NCI-H187 (cell line): ENCODE measurements at places on chromosomes 2 and 18.

DNA sequence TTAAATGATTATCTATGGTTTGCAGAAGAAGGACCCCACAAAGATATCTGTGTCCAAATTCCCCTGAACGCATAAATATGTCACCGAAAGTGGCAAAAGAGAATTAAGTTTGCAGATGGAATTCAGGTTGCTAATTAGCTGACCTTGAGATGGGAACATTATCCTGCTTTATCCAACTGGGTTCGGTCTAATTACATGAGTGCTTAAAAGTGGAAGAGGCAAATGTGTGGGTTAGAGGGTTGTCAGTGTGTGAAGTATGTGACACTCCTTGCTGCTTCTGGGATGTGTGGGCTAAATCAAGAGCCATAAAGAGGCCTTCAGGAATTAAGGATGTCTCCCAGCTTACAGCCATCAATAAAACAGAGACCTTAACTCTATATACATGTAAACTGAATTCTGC lies 53.5 kb downstream of the CDH19 start:
- no peak for DNase-seq

GRCh38 chr2:53765767-53766166 lies 1.8 kb upstream of the CHAC2 start:
- DNase-seq: no peak

- no peak for DNase-seq
These were observed 117.2 kb upstream of the CDH20 start for GRCh38 chr18:61216051-61216450.

DNA sequence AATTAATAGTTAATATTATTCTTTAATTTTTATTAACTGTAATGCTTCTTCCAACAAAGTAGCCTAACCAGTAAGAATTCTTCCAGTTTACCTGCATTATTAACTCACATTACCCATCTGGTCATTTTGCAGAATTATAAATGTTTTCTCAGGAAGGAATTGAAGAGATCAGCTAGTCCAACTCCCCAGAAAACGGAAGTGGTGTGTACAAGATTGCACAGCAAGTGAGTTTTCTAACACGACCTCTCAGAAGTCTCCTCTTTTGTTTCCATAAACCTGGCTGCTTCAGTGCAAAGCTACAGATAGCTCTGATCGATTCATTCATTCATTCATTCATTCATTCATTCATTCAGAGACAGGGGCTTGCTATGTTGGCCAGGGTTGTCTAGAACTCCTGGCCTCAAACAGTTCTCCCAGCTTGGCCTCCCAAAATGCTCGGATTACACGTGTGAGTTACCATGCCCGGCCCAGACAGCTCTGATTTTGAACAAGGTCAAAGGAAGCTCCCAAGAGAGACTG lies 128.8 kb upstream of the REV1 start:
- DNase-seq: no peak

DNA sequence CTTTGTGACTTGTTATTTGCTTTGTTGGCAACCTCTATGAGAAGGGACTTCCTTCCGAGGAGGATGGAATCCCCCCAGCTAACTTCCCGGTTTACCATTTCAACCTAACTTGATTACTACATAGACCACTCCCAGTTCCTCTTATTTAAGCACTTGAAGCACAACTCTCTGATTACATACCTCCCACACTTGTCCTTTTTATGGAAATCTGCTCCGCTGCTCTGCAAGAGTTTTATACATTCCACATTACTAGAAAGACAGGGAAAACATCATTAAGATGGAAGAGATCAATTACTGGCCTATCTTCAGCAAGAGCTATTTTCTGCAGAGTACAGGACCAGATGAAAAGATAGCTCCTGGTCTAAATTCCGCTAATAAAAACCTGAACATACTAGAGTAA lies 160.0 kb upstream of the PGAP1 start:
- DNase-seq: no peak

DNA sequence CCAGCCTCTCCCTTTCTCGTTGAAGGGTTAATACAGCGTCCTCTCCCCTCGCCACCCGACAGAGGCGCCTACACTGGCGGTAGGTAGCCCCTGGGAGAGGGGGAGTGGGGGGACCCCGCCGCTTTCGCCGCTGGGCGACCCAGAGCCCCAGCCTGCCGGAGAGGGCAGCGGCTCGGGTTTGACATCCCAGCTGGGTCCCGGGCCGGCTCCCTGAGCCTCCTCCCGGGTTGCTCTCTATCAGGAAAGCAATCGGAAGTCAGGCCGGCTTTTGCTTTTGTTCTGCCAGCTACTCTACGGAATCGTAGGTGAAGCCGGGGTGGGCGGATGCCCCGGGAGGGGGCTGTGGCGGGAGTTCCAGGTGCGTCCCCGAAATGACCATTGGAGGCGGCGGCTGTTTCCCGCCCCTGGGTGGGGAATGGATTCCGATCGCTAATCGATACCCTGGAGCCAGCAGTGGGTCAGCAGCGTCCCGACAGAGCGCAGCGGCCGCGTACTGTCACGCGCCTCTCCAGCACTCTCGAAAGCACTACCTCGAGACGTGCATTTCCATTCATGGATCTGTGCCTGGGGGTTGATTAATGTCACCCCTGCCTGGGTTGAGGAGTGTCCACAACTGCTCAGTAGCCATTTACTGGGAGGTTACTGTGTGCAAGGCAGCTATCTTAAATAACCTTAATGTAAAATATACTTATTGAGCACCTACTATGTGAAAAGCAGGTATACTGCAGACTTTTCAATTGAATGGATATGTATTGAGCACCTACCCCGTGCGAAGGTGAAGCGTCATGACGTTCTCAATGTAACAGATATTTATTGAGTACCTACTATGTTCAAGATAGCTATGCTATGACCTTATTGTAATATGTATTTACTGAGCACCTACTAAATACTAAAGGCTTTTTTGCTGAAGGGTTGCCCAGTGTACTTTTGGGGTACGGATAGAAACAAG lies 1.1 kb downstream of the MAPK4 start:
- no peak for DNase-seq

DNA sequence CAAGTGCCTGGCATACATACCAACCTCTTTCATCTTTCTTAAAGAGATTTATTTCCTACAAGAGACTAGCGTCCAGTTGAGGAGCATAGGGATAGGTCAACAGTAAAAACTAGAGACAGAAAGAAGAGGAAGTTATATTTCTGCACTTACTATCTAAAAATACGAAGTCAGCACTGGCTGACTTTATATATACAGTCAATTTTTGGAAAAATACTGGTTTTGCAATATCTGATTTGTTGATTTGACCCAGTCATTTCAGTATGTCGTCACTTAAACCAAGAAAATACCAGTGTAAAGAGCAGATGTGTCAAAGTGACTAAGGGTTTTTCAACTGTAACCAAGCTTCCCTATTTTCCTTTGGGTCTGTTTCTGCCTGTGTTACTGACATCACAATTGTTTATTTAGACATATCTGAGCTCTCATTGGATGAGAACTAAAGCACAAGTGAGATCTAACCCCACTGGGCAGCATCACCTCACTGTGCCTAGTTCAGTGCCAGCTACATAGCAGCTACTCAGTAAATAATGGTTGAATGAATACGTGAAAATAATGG lies 23.0 kb downstream of the CYTIP start:
- DNase-seq: no peak

DNA sequence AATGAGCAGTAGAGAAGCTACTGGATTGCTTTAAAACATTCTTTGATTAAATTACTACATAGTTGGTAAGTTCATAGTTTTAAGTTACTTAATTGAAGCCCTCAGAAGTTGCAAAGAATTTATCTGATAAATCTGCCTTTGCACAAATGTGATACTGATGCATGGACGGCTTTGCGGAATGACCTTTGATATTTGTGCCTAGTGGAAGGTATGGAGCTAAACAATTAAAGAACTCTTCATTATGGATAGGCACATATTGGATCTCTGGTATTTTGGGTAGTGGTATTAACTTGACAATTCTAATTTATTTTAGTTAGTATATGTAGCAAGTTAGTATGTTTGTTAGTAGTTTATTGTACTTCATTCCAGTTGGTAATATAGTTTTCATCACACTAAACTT lies 54.1 kb downstream of the CFAP210 start:
- no peak for DNase-seq

DNA sequence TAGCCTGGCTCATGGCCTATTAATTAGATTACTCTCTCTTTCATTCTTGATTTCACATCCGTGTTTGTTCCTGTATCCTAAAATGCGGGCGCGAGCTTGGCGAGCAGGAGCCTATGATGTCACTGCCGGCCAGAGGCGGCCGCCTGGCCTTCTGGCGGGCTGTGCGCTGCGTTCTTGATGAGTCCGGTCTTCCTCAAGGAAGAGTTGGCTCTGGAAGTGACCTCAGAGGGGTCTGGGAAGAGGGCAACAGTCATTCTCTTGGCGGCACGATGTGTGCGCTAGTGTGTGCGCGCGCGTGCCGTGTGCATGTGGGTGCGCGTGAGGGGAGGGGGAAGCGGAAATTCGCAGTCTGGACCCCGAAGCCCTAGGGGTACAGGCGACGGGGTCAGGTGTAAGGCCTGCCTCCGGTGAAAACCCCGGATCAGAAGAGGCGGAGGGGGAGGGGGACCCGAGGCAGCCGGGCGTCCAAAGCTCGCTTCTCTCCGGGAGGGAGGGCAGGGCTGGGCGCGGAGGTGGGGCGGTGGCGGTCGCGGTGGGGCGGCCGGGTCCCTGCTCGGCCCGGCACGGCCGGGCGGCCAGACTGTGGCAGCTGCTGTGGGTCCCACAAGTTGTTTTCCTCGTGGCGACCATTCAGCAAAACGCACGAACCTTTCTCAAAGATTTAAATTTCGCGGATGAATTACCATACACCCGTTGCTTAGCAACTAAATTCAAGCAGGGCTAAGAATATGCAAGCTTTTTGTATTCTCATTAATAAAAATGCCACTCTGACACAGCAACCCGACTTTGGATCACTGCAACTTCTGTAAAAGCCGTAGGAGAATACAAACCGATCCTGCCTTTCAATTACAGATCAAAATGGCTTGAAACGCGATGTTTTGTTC lies 8.4 kb downstream of the POU3F3 start:
- DNase-seq: no peak

- DNase-seq: no peak
These were observed 64.3 kb upstream of the ACSL3 start for GRCh38 chr2:222796413-222797103.

DNA sequence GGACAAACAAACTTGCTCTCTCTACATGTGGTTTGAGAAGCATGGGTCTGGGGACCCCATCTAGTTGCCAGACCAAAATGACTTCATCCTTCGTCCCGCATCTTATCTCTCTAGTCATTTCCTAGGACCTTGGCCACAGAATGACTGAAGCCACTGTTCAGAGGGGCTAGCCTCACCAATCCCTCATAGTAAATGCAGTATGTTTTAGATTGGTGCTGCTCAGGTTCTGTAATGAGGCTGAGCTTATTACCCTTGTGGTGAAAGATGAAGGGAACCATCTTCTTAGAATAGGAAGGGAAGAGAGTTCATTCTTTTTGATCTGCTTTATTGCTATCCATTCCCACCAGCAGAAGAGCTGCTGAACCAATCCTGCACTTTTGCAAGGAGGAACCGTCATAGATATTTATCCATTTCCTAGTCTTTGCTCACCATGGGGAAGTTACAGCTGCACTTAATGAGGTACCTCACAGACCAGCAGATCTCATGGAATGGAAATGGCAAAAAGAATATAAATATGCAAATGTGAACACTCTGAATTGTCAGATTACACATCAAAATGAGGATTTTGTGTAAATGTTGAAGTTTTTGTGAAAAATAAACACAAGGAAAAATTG lies 436.7 kb downstream of the LPIN1 start:
- DNase-seq: no peak

GRCh38 chr18:10515456-10515855 lies 10.4 kb upstream of the NAPG start:
- no peak for DNase-seq

- DNase-seq: no peak
These were observed 11.3 kb downstream of the IL1RN start for GRCh38 chr2:113138428-113139322.

DNA sequence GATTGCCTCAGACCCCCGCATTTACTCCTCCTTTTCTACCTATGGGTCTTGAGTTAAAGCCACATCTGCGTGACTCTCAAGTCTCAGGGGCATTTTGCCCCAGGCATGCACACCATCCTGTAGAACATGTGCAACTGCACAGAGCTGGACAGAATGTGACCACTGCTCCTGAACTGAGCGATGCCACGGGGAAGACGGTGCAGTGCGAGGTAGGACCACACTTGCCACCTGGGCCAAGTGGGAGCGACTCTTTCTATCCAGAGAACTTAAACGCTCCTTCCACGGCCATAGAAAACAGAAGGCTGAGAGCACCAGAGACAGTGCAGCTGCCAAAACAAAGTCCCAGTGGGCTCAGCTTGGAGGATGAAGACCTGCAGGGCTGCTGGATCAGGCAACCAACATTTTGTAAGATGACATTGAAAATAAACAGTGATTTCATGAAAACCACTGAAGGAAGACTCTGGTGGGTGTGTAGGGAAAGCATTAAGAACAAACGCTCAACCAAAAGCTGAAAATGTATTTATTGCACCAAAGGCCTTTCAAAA lies 149.0 kb upstream of the HDAC4 start:
- DNase-seq: no peak

GRCh38 chr18:67359873-67360838 lies 156.4 kb downstream of the DSEL start:
- no peak for DNase-seq

DNA sequence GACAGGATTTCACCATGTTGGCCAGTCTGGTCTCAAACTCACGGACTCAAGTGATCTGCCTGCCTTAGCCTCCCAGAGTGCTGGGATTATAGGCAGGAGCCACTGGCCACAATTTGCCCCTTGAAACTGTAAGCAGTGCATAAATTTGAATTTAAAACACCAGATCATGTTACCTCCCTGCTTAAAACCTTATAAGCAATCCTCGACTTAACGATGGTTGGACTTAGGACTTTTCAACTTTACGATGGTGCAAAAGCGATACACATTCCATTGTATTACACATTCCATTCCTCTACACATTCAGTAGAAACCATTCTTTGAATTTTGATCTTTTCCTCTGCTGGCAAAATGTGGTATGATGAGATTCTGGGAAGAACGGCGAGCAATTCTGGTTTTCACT lies 23.2 kb upstream of the EFR3B start:
- DNase-seq: no peak
